ENCODE measurements at places on chromosomes 1 and 21.

GRCh38 chr1:98147280-98147679 is 226.4 kb upstream of the DPYD start:
- DNase-seq: no peak

DNA sequence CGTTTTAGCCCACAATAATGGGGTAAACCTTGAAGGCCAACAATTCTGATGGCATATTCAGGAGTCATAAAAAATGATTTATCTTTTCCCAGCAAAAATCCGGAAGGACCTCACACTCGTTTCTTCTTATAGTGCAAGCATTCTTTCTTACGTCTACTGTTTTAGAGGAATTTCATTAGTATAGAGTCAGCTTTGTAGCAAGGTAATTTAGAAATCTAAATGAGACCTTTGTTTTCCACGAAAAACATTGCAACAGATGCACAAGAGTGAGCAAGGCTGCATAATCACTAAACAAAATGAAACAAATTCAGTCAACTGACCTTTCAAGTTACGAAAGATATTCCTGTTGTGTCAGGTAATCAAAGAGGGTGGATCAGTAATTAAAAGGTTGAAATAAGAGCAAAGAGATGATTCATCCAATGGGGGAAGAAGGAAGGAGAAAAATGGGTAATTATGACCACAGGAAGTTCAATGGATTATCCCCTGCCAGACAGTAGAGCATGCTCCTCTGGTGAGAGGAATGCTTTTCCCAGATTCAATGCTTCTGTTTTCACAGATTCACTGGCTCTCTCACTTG is 560 bp upstream of the CSDE1 start:
- DNase-seq: no peak

DNA sequence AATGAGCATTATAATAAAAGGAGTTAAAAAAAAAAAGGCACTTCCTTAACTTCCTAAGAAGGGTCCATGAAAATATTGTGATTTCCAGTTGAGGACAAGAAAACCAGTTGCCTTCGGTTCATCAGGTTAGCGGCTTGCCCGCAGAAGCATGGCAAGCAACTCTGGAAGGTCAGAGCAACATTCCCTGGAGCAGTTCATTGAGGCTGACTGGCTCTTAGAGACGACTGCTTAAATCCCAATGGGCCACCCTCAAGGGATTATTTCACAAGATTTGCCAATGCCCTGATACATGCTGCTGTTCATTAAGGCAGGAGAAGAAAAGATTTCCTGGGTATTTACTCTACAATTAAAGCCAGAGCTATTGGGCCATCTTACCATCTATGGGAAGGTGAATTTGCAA is 29.0 kb upstream of the CASQ2 start:
- DNase-seq: no peak

GRCh38 chr1:160866001-160866694 is 3.5 kb upstream of the CD244 start:
- no peak for DNase-seq

- peak; percentile 38 for DNase-seq
These were observed 9.9 kb upstream of the MAPKAPK2 start for GRCh38 chr1:206674745-206675175.

DNA sequence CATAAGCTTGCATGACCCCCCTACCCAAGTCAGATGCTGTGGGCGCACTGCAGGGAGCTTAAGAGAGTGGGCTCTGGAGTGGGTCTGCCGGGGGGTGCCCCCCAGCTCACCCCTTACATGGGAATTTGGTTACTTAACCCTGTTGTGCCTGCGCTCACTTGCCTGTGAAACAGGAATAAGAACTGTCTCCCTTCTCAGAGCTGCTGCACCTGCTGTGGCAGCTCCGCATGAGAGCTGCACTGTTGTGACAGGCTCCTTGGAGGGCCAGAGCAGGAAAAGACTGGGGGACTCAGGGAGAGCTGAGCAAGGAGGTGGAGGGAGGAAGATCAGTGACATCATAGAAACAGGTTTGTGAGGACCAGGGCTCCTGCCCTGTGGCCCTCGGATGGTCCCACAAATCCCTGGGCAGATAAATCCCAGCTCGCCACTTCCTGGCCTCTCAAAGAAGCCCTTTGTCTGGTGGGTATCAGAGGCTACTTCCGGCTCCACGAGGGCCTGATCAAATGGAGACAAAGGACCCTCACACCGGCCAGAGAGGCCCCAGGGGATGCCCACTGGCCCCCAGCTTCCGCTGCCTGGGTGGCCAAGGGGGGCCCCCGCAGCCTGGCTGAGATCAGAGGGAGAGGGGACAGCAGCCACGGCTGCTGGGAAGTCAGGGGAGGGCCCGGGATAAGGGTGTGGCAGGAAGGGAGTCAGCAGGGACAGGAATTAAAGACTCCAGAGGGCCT is 28.9 kb upstream of the LAPTM5 start:
- DNase-seq: no peak

DNA sequence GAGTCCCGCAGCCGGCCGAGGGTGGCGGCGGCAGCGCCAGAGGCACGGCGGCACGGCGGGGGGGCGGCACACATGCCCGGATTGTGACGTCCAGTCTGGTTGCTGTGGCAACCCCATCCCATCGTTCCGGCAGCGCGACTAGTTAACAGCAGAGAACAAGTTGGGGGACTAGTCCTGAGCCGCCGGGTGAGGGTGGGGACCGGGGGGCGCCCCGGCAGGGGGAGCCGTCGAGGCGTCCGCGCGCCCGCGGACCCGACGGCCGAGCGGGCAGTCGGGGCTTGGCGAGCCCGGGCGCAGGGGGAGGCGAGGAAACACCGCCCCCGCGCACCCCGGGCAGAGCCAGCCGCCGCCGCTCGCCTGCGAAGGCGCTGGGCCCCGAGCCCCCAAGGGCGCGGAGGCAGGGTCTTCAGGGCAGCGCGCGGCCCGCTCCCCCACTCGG is at the start of gene CHD5:
Gene CHD5 (minus strand): TSS at position 54 of the 439 bp plus-strand sequence. CDS start 298 bp downstream, outside the sequence.
- DNase-seq: no peak

- DNase-seq: no peak
These were observed 3.6 kb upstream of the MXRA8 start for GRCh38 chr1:1361982-1362423.

GRCh38 chr1:25098717-25099116 is 133.6 kb downstream of the SYF2 start:
- no peak for DNase-seq

DNA sequence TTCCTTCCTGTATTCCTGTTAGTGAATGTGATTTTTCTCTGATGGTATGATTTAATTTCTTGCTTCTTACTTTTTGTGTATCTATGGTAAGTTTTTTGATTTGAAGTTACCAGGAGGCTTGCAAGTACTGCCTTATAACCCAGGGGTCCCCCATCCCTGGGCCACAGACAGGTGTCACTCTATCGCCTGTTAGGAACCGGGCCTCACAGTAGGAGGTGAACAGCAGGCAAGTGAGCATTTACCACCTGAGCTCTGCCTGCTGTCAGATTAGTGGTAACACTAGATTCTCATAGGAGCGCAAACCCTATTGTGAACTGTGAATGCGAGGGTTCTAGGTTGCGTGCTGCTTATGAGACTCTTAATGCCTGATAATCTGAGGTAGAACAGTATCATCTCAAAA is 143.3 kb downstream of the RPS6KC1 start:
- no peak for DNase-seq

DNA sequence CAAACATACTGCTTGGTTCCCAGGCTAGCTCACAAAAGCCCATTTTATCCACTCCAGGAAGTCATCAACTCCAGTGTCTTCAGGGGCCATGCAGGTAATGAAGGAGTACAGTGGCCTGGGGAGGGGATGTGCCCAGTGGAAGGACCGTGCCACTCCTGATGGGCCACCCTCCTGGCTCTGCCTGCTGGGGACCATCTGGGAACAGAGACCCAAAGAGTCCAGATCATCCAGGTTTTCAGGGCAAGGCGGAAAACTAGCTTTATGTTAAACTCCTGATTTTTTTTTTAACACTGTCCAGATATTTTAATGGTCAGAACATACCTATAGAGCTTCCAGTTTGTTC is 75.6 kb downstream of the CD46 start:
- DNase-seq: no peak

DNA sequence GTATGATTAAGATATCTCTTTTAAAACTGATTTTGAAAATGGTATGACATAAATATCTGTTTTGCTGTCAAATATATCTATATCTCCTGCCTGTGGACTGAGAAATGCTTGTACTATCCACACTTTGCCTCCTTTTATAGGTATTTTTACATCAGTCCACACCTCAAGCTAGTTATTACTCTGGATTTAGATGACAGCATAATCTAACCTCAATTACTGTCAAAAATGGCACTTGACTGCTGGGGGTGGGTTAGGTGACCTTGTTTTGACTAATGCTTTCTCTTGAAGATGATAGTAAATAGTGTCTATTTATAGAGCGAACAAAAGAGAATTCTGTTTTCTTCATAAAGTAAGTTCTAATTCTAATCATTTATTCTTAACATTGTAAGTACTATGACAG is 9.1 kb downstream of the ADGRL2 start:
- DNase-seq: no peak

DNA sequence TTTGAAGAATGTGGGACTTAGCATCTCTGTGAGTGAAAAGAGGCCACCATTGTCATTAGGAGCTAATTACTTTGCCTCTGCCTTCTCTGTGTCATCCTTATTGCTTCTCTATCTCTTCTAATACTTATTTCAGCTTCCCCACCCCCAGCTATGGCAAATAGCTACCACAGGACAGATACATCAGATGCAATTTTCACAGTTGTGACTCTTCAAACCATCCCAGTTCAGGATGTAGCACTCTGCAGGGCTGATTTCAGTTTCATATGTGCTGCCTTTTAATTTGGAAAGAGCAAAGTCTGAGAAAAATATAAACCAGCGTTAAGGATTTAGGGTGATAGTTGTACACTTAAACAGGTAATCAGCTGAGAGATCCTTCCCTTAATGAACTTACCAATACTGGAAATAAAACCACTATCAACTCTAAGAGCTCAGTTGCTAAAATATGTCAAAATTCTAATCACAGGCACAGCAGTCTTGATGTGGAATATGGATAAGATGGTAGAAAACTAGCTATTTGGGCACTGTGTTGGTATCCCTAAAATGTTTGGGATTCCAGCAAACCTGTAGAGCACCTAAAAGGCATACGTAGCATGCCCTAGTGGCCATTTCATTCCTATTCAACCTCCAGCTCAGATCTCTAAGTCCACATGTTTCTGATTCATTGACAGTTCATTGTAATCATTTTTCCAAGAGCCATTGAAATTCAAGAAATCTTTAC is 148.4 kb downstream of the SYT2 start:
- no peak for DNase-seq

DNA sequence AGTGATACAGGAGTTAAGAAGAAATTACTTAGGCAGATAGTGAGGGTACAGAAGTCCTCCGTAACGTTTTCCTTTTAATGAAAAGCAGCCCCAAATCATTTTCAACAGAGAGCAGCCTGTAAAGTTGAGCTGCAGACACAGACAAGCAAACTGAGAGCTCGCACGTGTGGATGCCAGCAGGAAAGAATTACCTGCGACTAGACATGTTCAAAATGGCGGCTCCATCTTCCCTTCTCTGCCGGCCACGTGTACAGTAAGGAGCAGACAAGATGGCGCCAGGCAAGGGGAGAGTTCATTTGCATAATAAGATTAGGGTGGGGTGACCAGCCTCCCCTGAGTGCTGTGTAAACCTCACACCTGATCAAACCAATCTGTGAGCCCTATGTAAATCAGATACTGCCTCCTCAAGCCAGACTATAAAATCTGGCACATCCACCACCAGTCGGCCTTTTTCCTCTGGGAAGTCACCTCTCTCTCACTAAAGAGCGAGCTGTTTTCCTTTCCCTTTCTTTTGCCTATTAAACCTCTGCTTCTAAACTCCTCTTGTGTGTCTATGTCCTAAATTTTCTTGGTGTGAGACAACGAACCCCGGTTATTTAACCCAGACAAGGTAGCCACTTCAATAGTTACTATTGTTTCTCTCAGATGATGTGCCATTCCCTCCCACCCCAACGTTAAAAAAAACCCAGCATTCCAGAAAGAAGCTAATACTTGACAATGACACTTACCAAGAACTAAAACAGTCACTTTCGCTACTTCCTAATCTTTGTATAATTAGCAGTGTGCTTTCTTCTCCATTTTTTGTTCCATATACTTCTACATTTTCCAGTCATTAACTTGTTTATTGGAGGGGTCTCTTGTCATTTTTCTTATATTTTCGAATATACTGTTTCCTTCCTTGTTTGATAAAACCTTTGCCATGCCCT is 27.4 kb downstream of the DUSP10 start:
- DNase-seq: no peak

DNA sequence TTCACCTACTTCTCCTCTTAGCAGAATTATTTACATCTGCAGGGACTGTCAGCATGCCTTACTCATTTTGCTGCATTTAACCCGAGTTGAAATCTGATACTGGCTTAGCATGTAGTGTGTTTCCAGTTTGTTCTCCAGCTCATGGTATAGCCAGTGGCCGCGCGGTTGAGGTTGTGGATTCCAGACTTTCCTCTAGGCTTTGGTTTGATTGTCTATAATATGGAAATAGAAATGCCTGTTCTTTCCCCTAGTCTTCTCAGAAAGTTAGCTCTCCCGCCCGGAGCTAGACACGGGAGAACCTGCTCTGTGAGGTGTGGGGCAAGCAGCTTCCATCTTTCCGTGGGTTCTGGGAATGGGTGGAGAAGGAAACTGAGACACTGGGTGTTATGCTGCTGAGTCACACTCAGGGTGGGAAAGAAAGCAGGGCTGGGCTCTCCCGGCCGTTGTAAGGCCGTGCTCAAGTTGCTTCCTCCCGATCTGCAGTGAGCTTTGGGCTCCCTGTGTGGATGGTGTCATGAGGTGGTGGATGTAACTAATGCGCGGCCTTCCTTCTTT is 206.8 kb upstream of the TMEM51 start:
- no peak for DNase-seq

GRCh38 chr1:192826791-192827546 is 18.1 kb downstream of the RGS2 start:
- DNase-seq: peak; percentile 99

GRCh38 chr1:225709101-225709500 is 56.2 kb upstream of the ENAH start:
- no peak for DNase-seq

- DNase-seq: no peak
These were observed 75.5 kb upstream of the IPO9 start for GRCh38 chr1:201753492-201753891.

GRCh38 chr1:104466068-104466467 is 716.4 kb downstream of the AMY1C start:
- DNase-seq: no peak

DNA sequence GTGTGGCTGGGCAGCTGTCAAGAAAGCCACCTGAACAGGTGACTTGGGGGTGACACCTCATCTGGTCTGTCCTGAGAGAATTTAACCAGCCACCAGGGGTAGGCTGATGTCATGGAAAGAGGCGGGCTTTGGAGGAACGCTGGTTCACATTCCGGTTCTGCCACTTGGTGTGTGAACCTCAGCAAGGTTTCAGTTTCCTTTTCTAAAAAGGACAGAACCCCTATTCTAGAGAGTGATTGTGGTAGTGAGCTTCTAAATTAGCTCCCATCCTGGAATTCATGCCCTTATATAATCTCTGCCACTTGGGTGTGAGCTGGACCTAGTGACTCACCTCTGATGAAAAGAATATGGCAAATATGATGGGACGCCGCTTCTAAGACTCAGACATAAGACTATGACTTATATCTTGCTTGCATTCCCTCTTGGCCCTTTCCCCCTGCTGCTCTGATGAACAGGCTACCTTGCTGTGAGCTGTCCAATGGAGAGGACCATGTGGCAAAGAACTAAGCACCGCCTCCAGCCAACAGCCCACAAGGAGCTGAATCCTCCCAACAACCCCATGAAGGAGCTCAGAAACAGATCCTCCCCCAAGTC is 332.1 kb downstream of the RRAGC start:
- no peak for DNase-seq

- DNase-seq: no peak
These were observed 80.9 kb downstream of the BACH1 start for GRCh38 chr21:29379517-29380054.

Measured in NCI-H460 (cell line).